ENCODE measurements at places on chromosomes 6 and 20.

- H3K36me3 ChIP-seq = no peaks in the 10 kb centered on the region
- no peak for DNase-seq
- no peaks in the 10 kb centered on the region for H3K27me3 ChIP-seq
- H3K4me1 ChIP-seq = peaks cover 53% of the 10 kb centered on the region
- H3K27ac ChIP-seq = peak overlapping the region; percentile 58
Measured at GRCh38 chr6:56714982-56715456, 72.3 kb upstream of the DST start.

DNA sequence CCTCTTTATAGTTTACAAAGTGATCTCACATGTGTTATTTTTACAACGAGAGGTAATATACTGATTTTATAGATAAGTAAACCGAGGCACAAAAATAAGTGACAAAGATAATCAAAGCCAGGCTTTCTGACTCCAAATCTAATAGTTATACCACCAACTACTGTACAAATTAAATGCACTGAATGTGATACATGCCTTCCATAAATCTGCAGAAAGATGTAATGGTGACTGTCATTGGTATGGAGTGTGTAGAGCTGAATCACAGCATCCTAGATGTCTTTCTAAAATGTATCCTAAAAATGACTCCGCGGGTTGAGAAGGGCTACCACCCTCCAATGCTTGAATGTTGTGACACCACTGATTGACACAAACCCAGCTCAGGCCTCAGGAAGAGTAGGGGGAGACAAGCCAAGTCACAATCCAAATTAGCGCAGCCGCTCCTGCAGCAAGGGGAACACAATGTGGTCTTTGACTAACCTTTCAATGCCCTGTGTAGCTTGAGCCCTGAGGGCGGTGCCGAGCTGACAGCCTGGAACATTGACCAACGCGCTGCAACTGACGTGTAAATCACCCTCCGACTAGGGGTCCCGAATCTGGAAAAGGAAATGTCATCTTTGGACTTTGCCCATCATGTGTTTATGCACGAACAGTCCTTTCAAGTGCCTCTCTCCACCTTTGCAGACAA lies 136.8 kb downstream of the OLIG3 start:
- H3K4me1 ChIP-seq = no peaks in the 10 kb centered on the region
- H3K36me3 ChIP-seq = no peaks in the 10 kb centered on the region
- no peak overlapping the region for H3K27ac ChIP-seq
- H3K27me3 ChIP-seq = no peaks in the 10 kb centered on the region
- no peak for DNase-seq

GRCh38 chr6:74749211-74750147 lies 456.4 kb downstream of the COL12A1 start:
- no peak overlapping the region for H3K27ac ChIP-seq
- no peak for DNase-seq
- H3K4me1 ChIP-seq = no peaks in the 10 kb centered on the region
- H3K4me3 ChIP-seq = no peak overlapping the region
- H3K27me3 ChIP-seq = no peaks in the 10 kb centered on the region

DNA sequence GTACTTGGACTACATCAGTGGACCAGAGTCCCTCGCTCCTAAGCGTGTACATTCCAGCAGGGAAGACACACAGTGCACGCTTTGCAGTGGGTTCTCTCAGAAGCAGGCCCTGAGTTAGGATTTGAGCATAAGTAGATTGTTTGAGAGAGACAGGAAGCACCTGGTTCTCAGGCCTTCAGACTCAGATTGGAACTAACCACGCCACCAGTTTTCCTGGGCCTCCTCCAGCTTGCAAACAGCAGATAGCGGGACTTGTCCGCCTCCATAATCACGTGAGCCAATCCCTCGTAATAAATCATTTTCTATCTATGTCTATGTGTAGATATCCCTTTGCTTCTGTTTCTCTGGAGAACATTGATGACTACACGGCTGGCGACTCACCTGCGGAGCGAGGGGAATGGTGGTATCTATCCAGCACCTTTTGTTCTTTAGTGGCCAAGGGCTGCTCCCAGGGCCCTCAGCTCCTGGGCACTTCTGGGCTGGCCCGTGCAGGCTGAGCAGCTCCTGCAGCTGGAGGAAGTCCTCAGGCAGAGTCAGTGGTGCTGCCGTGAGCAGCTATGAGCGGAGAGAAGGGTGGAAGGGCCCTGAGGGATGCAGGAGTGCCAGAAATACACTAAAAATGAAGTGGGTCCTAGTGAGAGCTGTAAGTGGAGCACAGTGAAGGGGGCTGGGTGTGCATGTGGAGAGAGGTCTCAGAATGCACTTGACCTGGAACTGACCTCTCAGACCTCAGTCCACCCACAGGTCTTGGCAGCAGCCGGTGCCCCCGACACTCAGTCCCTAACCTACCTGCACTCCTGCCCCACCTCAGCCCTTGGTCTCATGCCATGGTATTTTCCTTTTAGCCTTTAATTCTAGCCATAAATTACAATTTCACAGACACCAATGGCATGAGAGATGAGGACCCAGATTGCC lies 76.9 kb downstream of the STK35 start:
- no peak overlapping the region for H3K27ac ChIP-seq
- H3K36me3 ChIP-seq = no peaks in the 10 kb centered on the region
- no peaks in the 10 kb centered on the region for H3K4me1 ChIP-seq
- no peaks in the 10 kb centered on the region for H3K27me3 ChIP-seq

DNA sequence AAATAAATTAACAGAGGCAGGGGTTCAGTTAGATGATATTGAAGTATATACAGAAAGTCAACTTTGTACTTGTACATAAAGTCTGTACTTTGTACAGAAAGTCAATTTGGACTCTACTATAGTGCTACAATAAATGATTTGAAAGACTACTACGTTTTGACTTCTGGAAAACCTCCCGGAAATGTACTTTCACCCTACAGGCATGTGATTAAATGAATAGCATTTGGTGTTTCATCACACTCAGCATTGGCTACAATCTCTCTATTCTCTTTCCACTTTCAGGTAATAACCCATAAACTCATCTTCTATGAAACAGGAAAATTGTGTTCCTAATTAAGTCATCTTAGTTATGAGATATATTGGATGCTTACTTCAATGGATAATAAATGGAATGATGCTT lies 25.6 kb upstream of the MC3R start:
- H3K4me3 ChIP-seq = no peak overlapping the region
- H3K4me1 ChIP-seq = no peaks in the 10 kb centered on the region
- no peak overlapping the region for H3K27ac ChIP-seq
- H3K27me3 ChIP-seq = peaks cover 2% of the 10 kb centered on the region
- no peaks in the 10 kb centered on the region for H3K36me3 ChIP-seq

DNA sequence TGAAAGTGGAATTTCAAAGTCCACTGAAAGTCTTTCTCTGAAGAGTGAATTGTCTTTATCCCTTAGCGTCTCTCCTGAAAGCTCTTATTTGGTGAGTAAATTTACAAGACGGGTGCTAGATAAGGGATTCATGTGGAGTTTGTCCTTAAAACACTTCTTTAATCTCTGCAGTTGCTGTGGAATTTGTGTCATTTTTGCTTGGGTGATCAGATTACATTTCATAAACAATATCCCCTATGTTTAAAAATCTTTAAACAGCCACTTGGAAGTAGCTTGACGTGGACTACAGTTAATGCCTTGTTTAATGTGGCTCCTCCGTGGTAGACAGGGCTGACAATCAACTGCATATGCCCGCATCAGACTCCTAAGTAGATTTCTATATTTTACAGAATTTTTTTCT lies 175.4 kb upstream of the ZNF217 start:
- H3K27me3 ChIP-seq = no peaks in the 10 kb centered on the region
- H3K27ac ChIP-seq = no peak overlapping the region
- H3K4me1 ChIP-seq = no peaks in the 10 kb centered on the region
- DNase-seq = no peak
- H3K36me3 ChIP-seq = no peaks in the 10 kb centered on the region
- no peak overlapping the region for H3K4me3 ChIP-seq

GRCh38 chr20:36861625-36861874 lies 14.4 kb upstream of the TLDC2 start:
- DNase-seq = no peak
- H3K36me3 ChIP-seq = no peaks in the 10 kb centered on the region
- peaks cover 19% of the 10 kb centered on the region for H3K4me1 ChIP-seq
